ENCODE measurements at places on chromosomes 12 and 14.

DNA sequence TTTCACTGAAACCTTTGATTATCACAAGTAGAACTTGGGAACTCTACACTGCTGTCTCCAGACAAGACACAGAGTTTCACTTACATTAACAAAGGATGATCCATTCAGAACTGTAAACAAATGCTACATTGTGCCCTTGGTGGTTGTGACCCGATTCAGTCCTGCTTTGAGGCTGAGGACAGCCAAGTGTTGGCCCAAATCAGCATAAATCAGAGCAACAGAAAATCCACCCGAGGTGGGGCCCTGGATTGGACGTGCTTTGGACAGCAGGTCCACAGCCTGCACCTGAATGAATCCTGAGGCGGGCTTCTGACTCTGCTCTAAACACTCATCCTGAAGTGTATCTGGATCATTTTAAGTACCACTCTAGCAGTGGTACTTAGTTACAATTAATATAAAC is 68.8 kb downstream of the PPP2R5C start:
- H3K36me3 ChIP-seq, result peaks cover 40% of the 10 kb centered on the region
- no peak overlapping the region for H3K27ac ChIP-seq
- H3K4me1 ChIP-seq, result peaks cover 41% of the 10 kb centered on the region
- no peak overlapping the region for H3K4me3 ChIP-seq

DNA sequence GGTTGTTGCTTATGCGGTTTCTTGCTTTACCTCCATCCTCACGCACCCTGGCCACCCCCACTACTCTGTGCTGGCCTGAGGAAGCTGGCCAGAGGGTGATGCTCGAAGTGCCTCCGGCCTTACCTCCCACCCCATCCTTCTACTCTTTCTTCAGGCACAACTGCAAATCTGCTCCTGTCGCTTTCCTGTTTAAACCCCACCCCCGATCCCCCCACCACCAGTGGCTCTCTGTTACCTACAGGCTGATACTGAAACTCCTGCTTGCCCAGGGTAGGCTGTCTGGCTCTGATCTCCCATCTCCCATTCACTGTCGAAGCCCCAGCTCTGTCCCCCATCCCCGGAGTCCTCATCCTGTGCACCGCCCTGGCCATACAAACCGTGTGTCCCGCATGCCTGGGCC is 111.5 kb downstream of the PRMT8 start:
- no peak overlapping the region for H3K4me3 ChIP-seq
- peaks cover 4% of the 10 kb centered on the region for H3K27me3 ChIP-seq
- no peak overlapping the region for H3K27ac ChIP-seq

GRCh38 chr12:64608901-64609535 is 1.3 kb upstream of the RASSF3 start:
- DNase-seq, result peak; percentile 59
- no peaks in the 10 kb centered on the region for H3K27me3 ChIP-seq
- peaks cover 23% of the 10 kb centered on the region for H3K4me1 ChIP-seq
- peaks cover 5% of the 10 kb centered on the region for H3K36me3 ChIP-seq
- peak overlapping the region; percentile 92 for H3K4me3 ChIP-seq

- no peak overlapping the region for H3K4me3 ChIP-seq
- peaks cover 13% of the 10 kb centered on the region for H3K36me3 ChIP-seq
- no peaks in the 10 kb centered on the region for H3K4me1 ChIP-seq
- no peak for DNase-seq
Measured at GRCh38 chr14:59236195-59236594, 47.7 kb downstream of the DAAM1 start.

GRCh38 chr14:98633380-98633779 is 638.6 kb downstream of the BCL11B start:
- H3K4me1 ChIP-seq, result no peaks in the 10 kb centered on the region
- H3K27ac ChIP-seq, result no peak overlapping the region
- H3K36me3 ChIP-seq, result no peaks in the 10 kb centered on the region
- DNase-seq, result no peak

- H3K27ac ChIP-seq, result no peak overlapping the region
- H3K4me1 ChIP-seq, result no peaks in the 10 kb centered on the region
- H3K27me3 ChIP-seq, result no peaks in the 10 kb centered on the region
Measured at GRCh38 chr12:22935501-22935900, 310.5 kb downstream of the ETNK1 start.

GRCh38 chr14:66135831-66136230 is 350.3 kb upstream of the CCDC196 start:
- no peak for DNase-seq
- no peaks in the 10 kb centered on the region for H3K27me3 ChIP-seq
- H3K36me3 ChIP-seq, result no peaks in the 10 kb centered on the region

DNA sequence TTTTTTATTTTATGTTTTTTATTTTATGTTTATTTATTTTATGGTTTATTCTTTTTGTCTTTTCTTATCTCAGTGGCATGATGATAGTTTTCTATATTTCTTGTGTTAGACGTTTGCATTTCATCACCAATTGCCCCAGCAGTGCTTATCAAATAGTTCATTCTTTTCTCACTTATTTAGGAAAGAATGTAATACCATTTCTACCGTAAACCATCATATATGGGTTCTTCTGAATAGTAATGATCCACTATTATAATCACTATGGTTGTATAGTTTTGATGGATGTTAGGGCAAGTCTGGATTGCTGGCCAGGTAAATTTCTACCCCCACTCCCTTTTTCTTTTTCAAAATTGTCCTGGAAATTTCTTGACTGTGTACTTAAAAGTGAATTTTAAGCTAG is 134.6 kb upstream of the FBXO33 start:
- no peak overlapping the region for H3K4me3 ChIP-seq
- H3K4me1 ChIP-seq, result no peaks in the 10 kb centered on the region
- no peaks in the 10 kb centered on the region for H3K27me3 ChIP-seq
- no peaks in the 10 kb centered on the region for H3K36me3 ChIP-seq

DNA sequence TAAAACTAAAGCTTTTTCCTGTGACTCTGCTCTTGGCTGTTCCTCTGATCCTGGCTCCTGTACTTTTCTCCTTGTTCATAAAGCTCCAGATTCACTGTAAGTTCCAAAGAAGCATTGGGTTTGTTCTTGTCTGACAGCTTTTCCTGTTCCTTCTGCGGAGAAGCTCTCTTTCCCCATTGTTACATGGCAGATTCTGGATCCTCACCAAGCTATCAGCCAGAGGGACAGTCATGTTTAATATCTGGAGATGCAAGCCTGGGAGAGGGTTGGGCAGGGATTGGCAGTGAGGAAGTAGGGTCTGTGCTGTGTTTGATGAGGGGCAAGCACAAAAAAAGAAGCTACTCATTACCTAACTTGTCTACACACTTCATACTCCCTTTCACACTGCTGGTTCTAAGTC is 107.9 kb downstream of the AKAP6 start:
- no peaks in the 10 kb centered on the region for H3K36me3 ChIP-seq
- no peak overlapping the region for H3K27ac ChIP-seq
- DNase-seq, result no peak

- H3K4me1 ChIP-seq, result no peaks in the 10 kb centered on the region
- H3K27ac ChIP-seq, result no peak overlapping the region
- H3K36me3 ChIP-seq, result no peaks in the 10 kb centered on the region
Measured at GRCh38 chr14:57171363-57171762, 97.3 kb downstream of the EXOC5 start.

DNA sequence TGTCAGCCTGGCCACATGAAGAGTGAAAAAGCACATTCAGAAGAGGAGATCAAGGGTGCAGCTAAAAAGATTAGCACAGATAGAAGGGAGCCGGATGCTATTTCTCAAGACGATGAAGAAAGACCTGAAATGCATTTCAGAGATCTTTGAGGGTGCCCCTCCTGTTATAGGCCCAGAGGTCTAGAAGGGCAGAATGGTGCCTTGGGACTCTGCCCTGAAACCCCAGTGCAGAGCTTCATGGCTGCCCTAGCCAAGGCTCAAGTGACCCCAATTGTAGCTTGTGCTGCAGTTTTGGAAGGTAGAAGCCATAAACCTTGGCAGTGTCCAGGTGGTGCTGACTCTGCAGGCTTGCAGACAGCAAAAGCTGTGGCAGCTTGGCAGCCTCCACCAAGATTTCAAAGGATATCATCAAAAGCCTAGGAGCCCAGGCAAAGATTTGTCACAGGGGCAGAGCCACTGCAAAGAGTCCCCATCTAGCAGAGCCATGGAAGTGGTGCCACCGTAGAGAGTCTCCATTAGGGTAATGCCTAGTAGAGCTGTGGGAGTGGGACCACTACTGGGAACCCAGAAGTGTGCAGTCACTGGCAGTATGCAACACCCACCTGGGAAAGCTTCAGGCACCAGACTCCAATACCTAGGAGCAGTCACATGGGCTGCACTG is 6.4 kb downstream of the LACRT start:
- H3K36me3 ChIP-seq, result no peaks in the 10 kb centered on the region
- no peak overlapping the region for H3K27ac ChIP-seq
- no peaks in the 10 kb centered on the region for H3K4me1 ChIP-seq
- H3K27me3 ChIP-seq, result peaks cover 46% of the 10 kb centered on the region
- H3K4me3 ChIP-seq, result no peak overlapping the region

Data from activated naive CD8-positive, alpha-beta T cell treated with anti-CD3 and anti-CD28 coated beads, Interleukin-2, amount 10 ng/mL, durations not matched to agents 7 days and 5 days (primary cell).